Activated T-cell treated with anti-CD3 and anti-CD28 coated beads, Interleukin-2, amount 50 U/mL, for 72 hours (primary cell): ENCODE measurements at places on chromosomes 11 and 22. TPM values are rescaled to one million over a fixed set of nuclear protein-coding genes. Genes with fewer than 3 reads are reported as not detected.

GRCh38 chr22:24503137-24503842, 8.2 kb downstream of the UPB1 start:
- peaks cover 17% of the 10 kb centered on the region for H3K4me1 ChIP-seq
- no peaks in the 10 kb centered on the region for H3K36me3 ChIP-seq
- DNase-seq, result peak; percentile 71
- no peaks in the 10 kb centered on the region for H3K27me3 ChIP-seq

DNA sequence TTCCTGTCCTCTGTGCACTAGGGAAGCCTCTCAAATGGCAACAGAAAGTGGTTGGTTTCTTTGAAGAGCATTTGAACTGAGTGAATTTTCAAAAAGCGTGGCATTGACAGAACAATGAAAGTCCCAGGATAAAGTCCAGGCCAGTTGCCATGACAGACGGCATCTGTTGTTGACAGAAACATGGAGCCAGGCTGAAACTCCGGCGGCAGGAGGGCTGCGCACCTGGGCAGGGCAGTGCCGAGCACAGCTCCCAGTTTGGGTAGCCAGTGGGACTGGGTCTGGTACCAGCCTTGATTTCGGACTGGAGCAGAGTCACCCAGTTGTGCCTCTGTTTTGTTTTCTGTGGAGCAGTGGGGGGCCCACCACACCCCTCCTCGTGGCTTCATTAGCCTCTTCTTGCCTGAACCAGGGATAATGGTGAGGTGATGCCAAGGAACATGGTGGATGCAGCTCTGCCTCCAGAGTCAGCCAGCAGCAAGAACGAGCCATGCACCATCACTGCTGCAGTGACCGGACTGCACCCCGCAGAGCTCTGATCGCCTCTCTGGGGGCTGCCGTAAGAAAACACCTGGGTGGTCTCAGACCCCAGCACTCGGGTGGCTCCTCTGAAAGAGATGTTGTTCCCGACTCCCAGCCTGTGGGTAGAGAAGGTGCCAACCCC, 9.8 kb upstream of the SEPTIN5 start:
- no peak overlapping the region for H3K4me3 ChIP-seq
- no peak overlapping the region for H3K27ac ChIP-seq
- no peaks in the 10 kb centered on the region for H3K4me1 ChIP-seq
- H3K36me3 ChIP-seq, result no peaks in the 10 kb centered on the region
- no peak for DNase-seq

DNA sequence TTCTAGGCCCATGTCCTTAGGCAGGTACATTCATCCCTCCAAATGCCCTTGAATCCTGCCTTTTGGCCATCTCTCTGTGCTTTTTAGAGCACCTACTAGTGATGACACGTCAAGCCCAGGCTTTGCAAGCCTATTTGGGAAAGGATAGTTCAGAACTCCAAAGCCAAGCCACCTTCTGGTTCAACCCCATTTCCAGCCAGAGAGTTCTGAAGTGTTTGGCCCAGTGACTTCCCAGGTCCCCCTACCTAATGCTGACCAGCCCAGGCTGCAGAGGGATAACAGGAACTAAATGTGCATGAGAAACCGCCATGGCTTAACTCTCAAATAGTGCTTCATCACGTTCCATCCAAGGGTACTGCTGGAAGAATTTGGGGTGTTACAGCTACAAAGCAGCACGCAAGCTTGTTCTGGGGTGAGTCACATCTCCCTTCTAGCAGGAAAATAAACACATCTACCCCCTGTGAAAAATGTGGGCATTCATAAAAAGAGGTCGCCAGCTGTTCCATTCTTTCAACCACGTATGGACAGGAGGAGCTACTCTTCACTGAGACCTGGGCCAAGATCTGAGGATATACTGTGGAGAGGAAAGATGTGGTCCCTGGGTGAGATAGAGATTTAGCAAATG, 2.0 kb upstream of the FXYD6 start:
- H3K27ac ChIP-seq, result no peak overlapping the region
- no peak overlapping the region for H3K4me3 ChIP-seq
- no peak for DNase-seq
- peaks cover 22% of the 10 kb centered on the region for H3K4me1 ChIP-seq
- peaks cover 2% of the 10 kb centered on the region for H3K36me3 ChIP-seq
- H3K27me3 ChIP-seq, result peaks cover 71% of the 10 kb centered on the region

- no peak for DNase-seq
- H3K4me1 ChIP-seq, result peaks cover 36% of the 10 kb centered on the region
- H3K4me3 ChIP-seq, result peak overlapping the region; percentile 71
- no peak overlapping the region for H3K27ac ChIP-seq
Observed at GRCh38 chr11:2812371-2812991, 73.1 kb downstream of the CDKN1C start.

- DNase-seq, result peak; percentile 33
- peaks cover 1% of the 10 kb centered on the region for H3K36me3 ChIP-seq
- no peaks in the 10 kb centered on the region for H3K27me3 ChIP-seq
- peaks cover 17% of the 10 kb centered on the region for H3K4me1 ChIP-seq
Observed at GRCh38 chr11:1706634-1707400, 9.8 kb downstream of the KRTAP5-6 start.

GRCh38 chr11:19426756-19427403, 186.1 kb upstream of the E2F8 start:
- H3K36me3 ChIP-seq, result no peaks in the 10 kb centered on the region
- no peaks in the 10 kb centered on the region for H3K4me1 ChIP-seq
- H3K4me3 ChIP-seq, result no peak overlapping the region
- H3K27ac ChIP-seq, result no peak overlapping the region
- no peak for DNase-seq

GRCh38 chr11:65440831-65441499, 18.4 kb downstream of the NEAT1 start:
- no peak for DNase-seq
- peak overlapping the region; percentile 5 for H3K4me3 ChIP-seq
- H3K27ac ChIP-seq, result peak overlapping the region; percentile 51
- peaks cover 77% of the 10 kb centered on the region for H3K4me1 ChIP-seq

Gene CNIH2
- 3.5 TPM for total RNA-seq

Gene FAM83F
- total RNA-seq, result 0.89 TPM

DNA sequence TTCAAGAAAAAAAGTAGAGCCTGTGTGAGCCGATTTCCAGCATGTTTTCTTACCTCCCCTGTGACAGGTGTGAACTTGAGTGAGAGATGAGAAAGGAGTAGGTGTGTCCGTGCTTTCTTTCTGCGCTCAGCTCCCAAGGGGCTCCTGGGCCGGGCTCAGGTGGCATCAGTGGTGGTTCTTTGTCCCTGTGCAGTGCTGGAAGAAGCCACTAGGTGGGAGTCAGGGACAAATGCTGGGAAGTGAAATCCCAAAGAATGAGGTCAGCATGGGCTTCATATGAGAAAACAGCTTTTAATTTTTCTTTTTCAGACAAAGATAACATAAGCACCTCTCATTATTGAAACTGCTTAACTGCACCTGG, 57.8 kb downstream of the PPFIBP2 start:
- H3K36me3 ChIP-seq, result peaks cover 8% of the 10 kb centered on the region
- peaks cover 16% of the 10 kb centered on the region for H3K27me3 ChIP-seq
- no peak for DNase-seq
- peaks cover 12% of the 10 kb centered on the region for H3K4me1 ChIP-seq

Gene MMP3
- total RNA-seq, result not detected

GRCh38 chr11:123567466-123567865, 87.0 kb downstream of the SCN3B start:
- H3K27me3 ChIP-seq, result no peaks in the 10 kb centered on the region
- H3K4me1 ChIP-seq, result no peaks in the 10 kb centered on the region
- H3K27ac ChIP-seq, result no peak overlapping the region
- no peak for DNase-seq

- no peak for DNase-seq
- no peak overlapping the region for H3K4me3 ChIP-seq
- H3K36me3 ChIP-seq, result peaks cover 6% of the 10 kb centered on the region
Observed at GRCh38 chr22:35475545-35475944, 65.1 kb upstream of the RASD2 start.

DNA sequence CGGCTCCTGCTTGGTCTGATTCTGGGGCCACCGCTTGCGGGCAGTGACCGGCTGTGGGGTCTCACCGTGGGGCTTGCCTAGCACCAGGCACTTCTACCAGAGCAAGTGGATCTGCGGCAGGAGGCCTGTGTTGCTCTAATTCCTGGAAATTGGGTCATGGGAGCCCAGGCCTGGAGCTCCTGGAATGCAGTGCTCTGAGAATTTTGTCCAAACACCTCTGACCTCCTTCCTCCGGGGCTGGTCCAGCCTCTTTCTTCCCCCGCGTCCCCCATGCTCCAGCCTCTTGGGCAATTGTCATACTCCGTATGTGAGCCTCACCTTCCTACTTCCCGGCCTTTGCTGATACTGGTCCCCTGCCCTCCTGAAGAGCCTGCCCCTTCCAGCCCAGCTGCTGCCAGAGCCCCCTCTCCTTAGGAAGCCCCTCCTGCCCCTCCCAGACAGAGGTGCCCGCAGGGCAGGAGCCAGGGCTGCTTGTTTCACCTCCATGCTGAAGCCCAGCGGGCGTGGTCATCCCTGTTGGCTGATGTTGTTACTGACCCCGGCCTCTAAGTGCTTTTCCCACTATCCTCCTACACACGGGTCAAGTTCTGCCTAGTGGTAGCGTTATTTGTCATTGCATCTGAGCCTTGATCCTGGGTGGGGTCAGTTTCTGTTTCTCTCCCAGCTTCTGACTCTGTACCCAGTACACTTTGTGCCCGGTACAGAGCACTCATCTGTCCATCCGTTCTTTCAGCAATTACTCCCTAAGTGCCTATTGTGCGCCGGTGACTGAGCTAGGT, 9.6 kb downstream of the MGAT3 start:
- H3K4me1 ChIP-seq, result peaks cover 2% of the 10 kb centered on the region
- no peak overlapping the region for H3K4me3 ChIP-seq
- H3K36me3 ChIP-seq, result no peaks in the 10 kb centered on the region
- no peak overlapping the region for H3K27ac ChIP-seq
- H3K27me3 ChIP-seq, result no peaks in the 10 kb centered on the region
- DNase-seq, result no peak

DNA sequence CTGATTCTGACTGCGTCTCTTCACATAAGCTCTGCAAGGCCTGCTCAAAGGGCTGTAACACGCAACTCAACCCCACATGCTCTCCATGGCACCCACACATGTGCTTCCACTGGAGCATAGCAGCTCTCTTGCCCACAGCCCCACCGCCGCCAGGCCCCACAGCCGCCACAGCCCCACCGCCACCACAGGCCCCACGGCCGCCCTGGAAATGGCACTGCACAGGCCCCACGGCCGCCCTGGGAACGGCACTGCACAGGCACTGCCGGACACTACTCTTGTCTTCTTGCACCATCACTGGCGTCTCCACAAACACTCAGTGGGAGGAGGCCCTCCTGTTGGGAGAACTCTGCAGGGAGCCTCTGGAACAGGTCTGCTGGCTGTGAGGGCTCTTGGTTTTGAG, 8.6 kb downstream of the MOB2 start:
- H3K4me1 ChIP-seq, result no peaks in the 10 kb centered on the region
- DNase-seq, result no peak
- peak overlapping the region; percentile 25 for H3K27ac ChIP-seq
- H3K36me3 ChIP-seq, result no peaks in the 10 kb centered on the region
- no peak overlapping the region for H3K4me3 ChIP-seq

Gene CEND1
- 1.6 TPM for total RNA-seq

DNA sequence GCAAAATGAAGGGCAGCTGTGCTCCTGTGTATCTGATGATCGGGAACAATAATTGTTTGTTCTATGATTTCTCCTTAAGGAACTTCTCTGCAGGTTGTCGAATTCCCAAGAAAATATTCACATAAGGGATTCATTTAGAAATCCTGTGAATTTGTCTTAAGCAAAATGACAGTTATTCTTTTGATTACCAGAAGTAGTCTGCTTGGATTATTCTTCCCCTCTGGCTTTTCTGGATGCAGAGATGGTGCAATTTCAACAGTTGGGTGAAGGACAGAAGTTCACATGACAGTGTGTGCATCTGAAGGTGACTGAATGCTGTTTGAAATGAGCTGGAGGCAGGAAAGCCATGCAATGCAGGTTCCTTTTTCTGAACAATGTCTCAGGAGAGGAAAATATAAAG, 137.2 kb upstream of the MTMR2 start:
- peak overlapping the region; percentile 97 for H3K27ac ChIP-seq
- peaks cover 6% of the 10 kb centered on the region for H3K36me3 ChIP-seq
- H3K4me3 ChIP-seq, result peak overlapping the region; percentile 54
- H3K27me3 ChIP-seq, result no peaks in the 10 kb centered on the region
- DNase-seq, result no peak

DNA sequence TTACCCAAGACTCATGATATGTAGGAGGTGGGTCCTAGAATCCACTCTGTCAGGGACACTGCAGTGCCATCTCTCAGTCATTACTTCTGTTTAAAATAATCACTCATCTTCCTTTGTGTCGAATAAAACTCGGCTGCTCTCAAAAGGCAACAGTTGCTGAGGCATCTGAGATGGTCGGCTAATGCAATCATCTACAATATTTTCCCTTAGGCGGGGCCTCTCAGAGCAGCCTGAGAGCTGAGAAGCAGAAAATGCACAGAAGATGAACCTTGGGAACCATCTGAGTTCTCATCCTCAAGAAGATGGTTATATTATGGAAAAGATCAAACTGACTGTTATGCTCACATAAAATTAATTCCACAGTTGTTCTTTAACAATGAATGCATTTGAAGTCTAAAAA, 1518.2 kb upstream of the TENM4 start:
- H3K4me3 ChIP-seq, result no peak overlapping the region
- H3K4me1 ChIP-seq, result no peaks in the 10 kb centered on the region
- H3K27me3 ChIP-seq, result no peaks in the 10 kb centered on the region
- no peak for DNase-seq
- H3K27ac ChIP-seq, result no peak overlapping the region
- H3K36me3 ChIP-seq, result no peaks in the 10 kb centered on the region

Gene CRYBB2
- 0.51 TPM for total RNA-seq

- DNase-seq, result no peak
- no peaks in the 10 kb centered on the region for H3K27me3 ChIP-seq
- no peak overlapping the region for H3K4me3 ChIP-seq
Observed at GRCh38 chr22:29126670-29127395, 54.0 kb downstream of the KREMEN1 start.

DNA sequence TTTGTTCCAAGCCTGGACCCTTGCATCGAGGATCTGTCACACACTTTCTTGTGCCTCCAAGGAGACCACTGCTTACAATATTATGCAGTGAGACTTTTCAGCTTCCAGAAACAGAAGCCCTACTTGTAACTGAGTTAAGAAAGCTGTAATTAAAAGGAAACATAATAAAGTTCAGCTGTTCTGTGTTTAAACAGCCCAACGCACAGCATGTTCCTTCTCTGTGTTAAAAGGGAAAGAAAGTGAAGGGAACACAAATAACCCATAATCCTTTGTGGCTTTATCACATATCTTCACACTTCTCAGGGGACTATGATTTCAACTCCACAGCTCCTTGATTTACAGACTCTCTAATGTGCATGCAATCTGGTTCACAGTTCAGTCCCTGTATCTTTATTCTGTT, 200.3 kb upstream of the MTNR1B start:
- peaks cover 35% of the 10 kb centered on the region for H3K27me3 ChIP-seq
- peaks cover 9% of the 10 kb centered on the region for H3K4me1 ChIP-seq
- H3K36me3 ChIP-seq, result no peaks in the 10 kb centered on the region
- H3K4me3 ChIP-seq, result no peak overlapping the region
- no peak for DNase-seq
